ENCODE measurements at places on chromosomes 3 and 15. TPM values are rescaled to one million over a fixed set of nuclear protein-coding genes. Genes with fewer than 3 reads are reported as not detected.

The CAPN3 gene
- total RNA-seq = 2.0 TPM

GRCh38 chr15:34370643-34371042, 3.6 kb upstream of the LPCAT4 start:
- H3K27me3 ChIP-seq = peaks cover 1% of the 10 kb centered on the region
- no peak overlapping the region for H3K4me3 ChIP-seq
- H3K27ac ChIP-seq = no peak overlapping the region
- peaks cover 5% of the 10 kb centered on the region for H3K36me3 ChIP-seq
- H3K4me1 ChIP-seq = peaks cover 7% of the 10 kb centered on the region

The ARPIN gene
- total RNA-seq = 13.3 TPM

DNA sequence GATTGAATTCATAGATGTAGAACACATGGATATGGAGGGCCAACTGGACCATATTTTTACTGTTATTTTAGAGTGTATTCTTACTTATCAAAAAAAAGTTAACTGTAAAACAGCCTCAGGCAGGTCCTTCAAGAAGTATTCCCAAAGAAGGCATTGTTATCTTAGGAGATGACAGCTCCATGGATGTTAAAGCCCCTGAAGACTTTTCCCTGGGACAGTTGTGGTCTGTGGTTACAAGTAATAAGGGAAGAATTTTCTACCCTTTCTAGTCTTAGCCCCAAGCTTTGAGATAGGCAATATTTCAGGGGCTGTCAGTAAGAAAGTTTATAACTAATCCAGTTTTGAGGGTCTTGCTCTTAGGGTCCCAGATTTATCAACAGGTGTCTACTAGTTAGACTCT, 62.5 kb downstream of the LRRC49 start:
- no peaks in the 10 kb centered on the region for H3K4me1 ChIP-seq
- H3K27ac ChIP-seq = no peak overlapping the region
- H3K36me3 ChIP-seq = no peaks in the 10 kb centered on the region
- H3K4me3 ChIP-seq = no peak overlapping the region
- DNase-seq = no peak

GRCh38 chr15:63365273-63365680, 16.4 kb downstream of the CA12 start:
- H3K4me3 ChIP-seq = no peak overlapping the region
- H3K27me3 ChIP-seq = peaks cover 5% of the 10 kb centered on the region
- H3K36me3 ChIP-seq = peaks cover 11% of the 10 kb centered on the region

The ASB14 gene
- total RNA-seq = not detected

GRCh38 chr15:50881121-50882048, 27.1 kb upstream of the AP4E1 start:
- H3K4me3 ChIP-seq = no peak overlapping the region
- no peaks in the 10 kb centered on the region for H3K36me3 ChIP-seq
- peaks cover 2% of the 10 kb centered on the region for H3K4me1 ChIP-seq
- H3K27me3 ChIP-seq = no peaks in the 10 kb centered on the region
- H3K27ac ChIP-seq = no peak overlapping the region
- DNase-seq = no peak

The HIGD2B gene
- total RNA-seq = not detected

DNA sequence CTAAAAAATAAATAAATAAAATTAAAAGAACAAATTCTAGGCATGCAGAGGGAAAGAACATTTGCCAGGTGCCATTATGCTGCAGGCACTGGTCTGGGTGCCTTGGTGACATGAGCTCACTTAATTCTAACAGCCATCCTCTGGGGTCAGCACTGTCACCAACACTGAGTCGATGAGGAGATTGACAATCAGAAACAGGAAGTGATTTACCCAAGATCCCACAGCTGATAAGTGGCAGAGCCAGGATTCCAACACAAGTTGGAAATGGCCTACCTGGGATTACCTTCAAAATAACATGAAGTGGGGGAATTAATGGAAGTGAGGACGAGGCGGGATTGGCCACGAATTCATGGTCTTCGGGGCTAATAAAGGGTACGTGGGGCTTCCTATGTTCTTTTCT, 3.6 kb downstream of the PLIN1 start:
- H3K27ac ChIP-seq = no peak overlapping the region

GRCh38 chr3:42078677-42079076, 12.5 kb upstream of the TRAK1 start:
- no peak for DNase-seq
- H3K4me3 ChIP-seq = no peak overlapping the region
- no peak overlapping the region for H3K27ac ChIP-seq
- peaks cover 3% of the 10 kb centered on the region for H3K36me3 ChIP-seq
- peaks cover 5% of the 10 kb centered on the region for H3K4me1 ChIP-seq

DNA sequence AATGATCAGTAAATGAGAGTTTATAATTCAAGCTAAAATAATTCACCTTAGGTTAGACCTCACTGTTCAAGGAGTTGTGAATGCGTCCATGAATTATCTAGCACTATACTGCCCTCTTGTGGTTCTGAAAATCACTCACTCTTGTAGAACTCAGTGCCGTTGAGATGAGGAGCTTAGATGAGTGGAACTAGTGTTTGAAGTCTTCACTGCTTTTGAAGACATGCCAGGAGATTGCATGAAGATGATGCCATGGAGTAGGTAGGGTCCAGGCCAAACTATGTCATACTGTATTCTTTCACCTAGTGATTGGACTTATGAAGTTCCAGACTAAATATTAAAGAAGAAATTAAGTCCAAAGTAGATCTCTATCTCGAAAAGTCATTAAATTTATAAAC, 28.8 kb downstream of the LYSMD4 start:
- H3K27me3 ChIP-seq = peaks cover 4% of the 10 kb centered on the region
- no peak overlapping the region for H3K4me3 ChIP-seq
- H3K27ac ChIP-seq = no peak overlapping the region
- peaks cover 6% of the 10 kb centered on the region for H3K36me3 ChIP-seq

The LAMB2 gene
- 259 TPM for total RNA-seq

DNA sequence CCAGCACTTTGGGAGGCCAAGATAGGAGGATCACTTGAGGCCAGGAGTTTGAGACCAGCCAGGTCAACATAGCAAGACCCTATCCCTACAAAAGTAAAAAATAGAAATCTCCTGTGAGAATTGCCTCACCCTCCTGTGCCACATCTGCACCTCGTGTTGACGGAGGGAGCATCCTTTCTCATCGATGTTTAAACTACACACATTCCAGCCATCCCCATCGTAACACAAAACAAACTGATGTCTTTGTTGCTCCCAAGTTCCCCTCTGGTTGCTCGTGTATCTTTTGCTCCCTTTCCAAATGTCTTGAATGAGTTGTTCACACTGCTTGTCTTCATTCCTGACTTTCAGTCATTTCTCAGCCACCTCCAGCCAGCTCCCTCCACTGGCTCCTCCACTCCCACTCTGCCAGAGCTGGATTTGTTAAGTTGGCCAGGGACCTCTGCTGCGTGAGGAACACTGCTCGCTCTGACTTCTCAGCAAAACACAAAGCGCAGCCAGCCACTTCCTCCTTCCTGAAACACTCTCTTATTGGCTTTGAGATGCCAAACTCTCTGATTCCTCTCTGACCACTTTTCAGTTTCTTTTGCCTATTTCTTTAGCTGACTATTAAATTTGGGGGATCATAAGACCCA, 53.6 kb upstream of the ATP13A3 start:
- no peak for DNase-seq
- no peak overlapping the region for H3K4me3 ChIP-seq
- H3K27ac ChIP-seq = no peak overlapping the region
- peaks cover 3% of the 10 kb centered on the region for H3K27me3 ChIP-seq

The SLC28A1 gene
- not detected for total RNA-seq

The USP50 gene
- total RNA-seq = 0.92 TPM

The RHCG gene
- total RNA-seq = not detected

DNA sequence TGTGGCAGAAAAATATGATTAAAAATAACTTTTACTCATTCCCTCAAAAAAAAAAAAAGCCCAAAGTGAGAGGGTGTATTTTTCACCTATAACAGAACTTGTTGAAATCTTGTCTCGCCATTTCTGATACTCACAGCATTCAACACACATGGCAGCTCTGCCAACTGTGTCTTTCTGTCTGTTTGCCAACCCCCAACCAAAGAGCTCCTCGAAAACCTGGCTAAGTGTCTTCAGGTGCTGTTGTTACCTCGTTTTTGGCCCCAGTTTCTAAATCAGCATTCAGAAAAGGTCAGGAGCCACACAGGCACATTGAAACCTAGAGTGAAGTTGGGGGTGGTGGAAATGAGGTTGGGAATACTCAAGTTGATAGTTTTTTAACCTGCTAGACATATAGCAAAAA, 123.5 kb downstream of the TMEM108 start:
- no peaks in the 10 kb centered on the region for H3K36me3 ChIP-seq
- H3K4me1 ChIP-seq = no peaks in the 10 kb centered on the region
- no peak for DNase-seq
- no peak overlapping the region for H3K4me3 ChIP-seq
- no peak overlapping the region for H3K27ac ChIP-seq
- peaks cover 2% of the 10 kb centered on the region for H3K27me3 ChIP-seq

GRCh38 chr3:99625643-99626416, 12.6 kb upstream of the COL8A1 start:
- H3K36me3 ChIP-seq = no peaks in the 10 kb centered on the region
- no peak for DNase-seq
- H3K4me1 ChIP-seq = no peaks in the 10 kb centered on the region
- H3K27me3 ChIP-seq = peaks cover 1% of the 10 kb centered on the region

The KNG1 gene
- total RNA-seq = not detected

- H3K36me3 ChIP-seq = no peaks in the 10 kb centered on the region
- H3K27ac ChIP-seq = no peak overlapping the region
- no peaks in the 10 kb centered on the region for H3K27me3 ChIP-seq
- no peak for DNase-seq
- H3K4me1 ChIP-seq = no peaks in the 10 kb centered on the region
Measured at GRCh38 chr3:175378348-175378747, 519.2 kb downstream of the NAALADL2 start.

The APEH gene
- 71.1 TPM for total RNA-seq

DNA sequence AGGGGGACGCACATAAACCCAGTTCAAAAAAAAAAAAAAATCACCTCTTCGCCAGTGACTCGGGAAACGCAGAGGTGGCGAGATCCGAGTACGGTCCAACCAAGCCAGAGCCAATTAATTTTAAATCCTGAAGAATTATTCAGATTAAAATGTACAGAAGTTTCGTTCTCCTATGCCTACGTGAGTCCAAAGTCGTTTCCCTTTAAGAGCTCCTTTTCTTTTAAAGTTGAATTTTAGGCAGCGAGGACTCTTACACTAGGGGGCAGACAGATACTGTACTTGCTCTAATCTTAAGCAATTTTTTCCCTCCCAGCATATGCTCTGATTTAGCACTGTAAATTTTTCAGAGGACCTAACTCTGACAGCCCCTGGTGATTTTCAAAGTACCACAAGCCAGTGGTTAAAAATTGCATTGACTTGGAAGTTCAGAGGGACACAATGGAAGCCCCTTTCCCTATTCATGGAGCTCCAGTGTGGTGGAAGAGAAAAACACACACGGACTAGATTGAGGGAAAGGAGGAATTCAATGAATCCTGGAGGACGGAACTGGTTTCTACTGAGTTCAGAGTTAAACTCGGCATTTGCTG, 3.3 kb upstream of the NR2F2 start:
- peaks cover 36% of the 10 kb centered on the region for H3K27me3 ChIP-seq
- DNase-seq = no peak
- H3K4me3 ChIP-seq = peak overlapping the region; percentile 91

DNA sequence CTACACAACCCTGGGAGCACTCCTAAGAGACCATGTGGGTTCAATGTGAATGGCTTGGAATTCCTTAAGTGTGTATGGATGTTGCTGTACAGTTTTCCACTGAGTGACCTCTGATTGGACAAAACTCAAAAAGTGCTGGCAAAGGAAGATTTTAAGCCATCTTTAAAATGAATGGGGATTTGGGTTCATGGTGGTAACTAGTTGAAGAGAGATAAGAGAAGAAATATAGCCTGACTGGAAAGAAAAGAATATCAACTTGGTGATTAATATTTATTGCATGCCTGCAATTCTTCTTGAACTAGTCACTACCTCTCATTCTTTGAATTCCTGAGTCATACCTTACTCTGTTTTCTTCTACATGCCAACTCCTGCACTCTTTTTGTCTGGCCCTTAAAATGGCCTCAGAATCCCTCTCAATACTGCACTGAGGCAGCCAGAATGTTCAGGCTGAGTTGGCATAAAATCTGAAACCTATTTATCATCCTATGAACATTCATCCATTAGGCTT, 124.7 kb downstream of the RPL22L1 start:
- no peak overlapping the region for H3K4me3 ChIP-seq
- H3K4me1 ChIP-seq = peaks cover 11% of the 10 kb centered on the region
- no peaks in the 10 kb centered on the region for H3K36me3 ChIP-seq
- no peak for DNase-seq
- H3K27me3 ChIP-seq = no peaks in the 10 kb centered on the region

DNA sequence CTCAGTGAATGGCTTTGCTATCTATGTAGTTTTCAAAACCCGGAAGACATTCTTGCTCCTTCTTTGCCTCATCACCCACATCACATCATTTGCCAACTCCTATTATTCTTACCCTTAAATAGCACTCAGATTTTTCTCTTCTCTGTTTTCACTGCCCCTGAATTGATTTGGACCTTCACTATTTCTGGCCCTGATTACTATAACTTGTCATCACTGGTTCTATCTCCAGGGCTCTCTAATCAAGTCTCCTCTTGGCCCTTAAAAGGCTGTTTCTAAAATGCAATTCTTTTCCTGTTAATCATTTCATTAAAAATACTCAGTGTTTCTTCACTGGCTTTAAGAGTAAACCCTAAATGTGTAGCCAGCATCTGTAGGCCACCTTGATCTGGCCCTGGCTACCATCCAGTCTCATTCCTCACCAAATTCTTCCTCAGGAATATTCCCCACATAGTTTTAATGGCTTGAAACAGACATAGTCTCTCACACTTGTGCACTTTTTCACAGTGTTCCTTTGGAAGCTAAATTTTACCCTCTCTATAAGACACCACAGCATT, 437.1 kb upstream of the CBLB start:
- no peak for DNase-seq
- no peaks in the 10 kb centered on the region for H3K36me3 ChIP-seq
- no peak overlapping the region for H3K4me3 ChIP-seq
- no peak overlapping the region for H3K27ac ChIP-seq

DNA sequence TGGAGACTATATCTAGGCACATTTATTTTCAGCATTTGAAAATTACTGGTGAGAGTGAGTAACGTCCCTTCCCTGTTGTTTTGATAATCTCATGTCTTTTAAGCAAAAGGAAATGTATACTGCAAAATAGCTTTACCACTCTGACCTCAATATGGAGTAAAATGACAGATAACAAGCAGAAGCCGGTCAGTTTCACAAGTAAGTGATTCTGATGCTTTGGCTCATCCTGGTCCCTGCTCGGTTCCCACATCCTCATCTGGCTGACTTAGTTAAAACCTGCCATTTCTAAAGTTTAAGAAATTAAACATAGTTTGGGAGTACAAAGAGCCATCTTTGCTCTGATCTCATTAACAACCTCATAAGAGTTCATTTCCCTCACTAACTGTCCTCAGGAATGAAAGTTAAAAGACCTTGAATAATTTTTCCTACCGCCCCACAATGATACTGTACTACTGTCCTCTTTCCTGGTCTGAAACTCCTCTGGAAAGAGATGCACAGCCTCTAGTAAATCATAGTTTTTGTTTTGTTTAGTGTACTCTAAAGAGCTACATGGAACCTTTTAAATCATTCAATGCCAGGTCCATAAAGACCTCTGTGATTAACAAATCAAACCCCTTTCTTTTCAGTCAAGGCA, 72.3 kb upstream of the ICE2 start:
- no peak for DNase-seq
- peaks cover 7% of the 10 kb centered on the region for H3K36me3 ChIP-seq
- peaks cover 1% of the 10 kb centered on the region for H3K27me3 ChIP-seq
- H3K27ac ChIP-seq = no peak overlapping the region
- H3K4me3 ChIP-seq = no peak overlapping the region

Measured in endothelial cell (in vitro differentiated cells).